ENCODE measurements at places on chromosomes 2 and 18.

DNA sequence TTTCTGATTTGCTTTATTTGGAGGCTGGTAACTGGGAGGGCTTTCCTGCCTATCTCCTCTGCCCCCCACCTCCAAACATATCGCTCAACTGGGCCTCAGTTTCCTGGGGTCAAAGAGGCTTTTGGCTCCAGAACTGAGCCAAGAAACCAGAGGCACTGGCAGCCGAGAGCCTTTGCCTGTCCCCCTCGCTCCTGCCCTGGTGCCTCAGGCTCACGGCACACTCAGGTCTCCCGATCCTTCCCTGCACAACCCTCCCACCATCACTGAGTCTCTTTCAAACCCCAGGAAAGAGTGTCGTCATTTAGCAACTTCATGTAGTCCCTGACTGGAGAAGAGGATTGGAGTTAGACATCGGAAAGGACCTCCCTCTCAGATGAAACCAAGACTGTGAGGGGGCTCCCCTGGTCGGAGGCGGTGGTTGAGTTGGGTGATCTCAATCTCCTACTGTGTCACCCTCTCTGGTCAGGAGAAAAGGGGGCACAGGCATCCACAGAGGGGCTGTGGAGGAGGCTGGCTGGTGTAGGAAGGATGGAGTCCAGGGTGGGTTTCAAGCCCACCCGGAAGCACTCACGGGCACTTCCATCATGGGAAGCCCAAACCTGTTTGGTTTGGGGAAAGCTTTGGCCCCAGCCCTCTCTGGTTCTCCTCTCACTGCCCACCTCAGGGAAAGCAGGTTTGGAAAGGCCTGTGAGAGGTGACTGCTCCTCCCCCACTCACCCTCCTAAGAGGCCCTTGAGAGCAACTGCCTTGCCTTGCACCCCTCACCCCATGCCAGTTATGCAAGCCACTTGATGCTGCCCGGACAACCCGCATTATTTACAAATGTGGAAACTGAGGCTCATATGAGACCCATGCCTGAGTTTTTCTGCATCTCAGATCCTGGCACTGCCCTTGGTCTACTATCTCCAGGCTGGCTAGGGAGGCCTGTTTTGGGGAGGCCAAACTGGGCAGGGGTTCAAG, 62.3 kb downstream of the TNS1 start:
- DNase-seq = no peak

- DNase-seq = no peak
These were observed 14.9 kb upstream of the ITM2C start for GRCh38 chr2:230849633-230850357.

- no peak for DNase-seq
These were observed 119.6 kb downstream of the FEZ2 start for GRCh38 chr2:36478332-36478738.

GRCh38 chr2:236968880-236969534, 116.7 kb upstream of the COPS8 start:
- DNase-seq = no peak

DNA sequence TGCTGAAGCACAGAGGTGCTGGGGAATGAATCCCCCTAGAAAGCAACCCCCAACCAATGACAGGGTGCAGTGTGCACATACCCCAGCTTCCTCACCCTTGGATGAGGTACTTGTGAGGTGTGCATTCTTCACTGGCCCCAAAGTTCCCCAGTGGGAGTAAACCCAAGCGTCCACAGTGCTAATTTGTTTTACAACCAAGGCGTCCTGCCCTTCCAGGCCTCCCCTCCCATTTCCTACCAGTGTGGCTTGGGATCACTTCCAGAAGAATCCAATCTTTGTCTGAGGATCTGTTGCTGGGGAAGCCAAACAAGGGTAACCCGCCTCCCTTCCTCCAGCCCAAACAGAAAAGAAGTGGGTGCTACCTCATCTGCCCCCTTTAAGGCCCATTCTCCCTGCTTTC, 40.3 kb upstream of the TEX51 start:
- no peak for DNase-seq
